ENCODE measurements at places on chromosomes 16 and 17.
A peak's percentile ranks its signal among the peaks of the same experiment; 100 is the strongest.

DNA sequence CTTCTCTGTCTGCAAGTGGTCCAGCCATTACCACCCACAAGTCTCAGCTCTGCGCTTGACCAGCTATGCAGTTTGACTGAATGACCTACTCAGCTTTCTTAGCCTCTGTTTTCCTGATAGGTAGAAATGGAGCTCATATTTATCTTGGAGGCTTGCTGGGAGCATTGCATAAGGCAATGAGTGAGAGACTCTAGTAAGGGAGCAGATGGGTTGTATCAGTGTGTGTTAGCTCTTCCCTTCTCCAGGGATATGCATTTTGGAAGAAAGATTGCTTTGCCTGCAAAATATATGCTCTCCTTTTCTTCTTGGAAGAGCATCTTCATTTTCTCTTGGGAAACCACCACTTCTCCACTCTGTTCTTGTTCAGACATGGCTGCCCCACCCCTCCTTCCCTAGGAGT is 26.1 kb downstream of the DHRS7C start:
- DNase-seq = no peak

DNA sequence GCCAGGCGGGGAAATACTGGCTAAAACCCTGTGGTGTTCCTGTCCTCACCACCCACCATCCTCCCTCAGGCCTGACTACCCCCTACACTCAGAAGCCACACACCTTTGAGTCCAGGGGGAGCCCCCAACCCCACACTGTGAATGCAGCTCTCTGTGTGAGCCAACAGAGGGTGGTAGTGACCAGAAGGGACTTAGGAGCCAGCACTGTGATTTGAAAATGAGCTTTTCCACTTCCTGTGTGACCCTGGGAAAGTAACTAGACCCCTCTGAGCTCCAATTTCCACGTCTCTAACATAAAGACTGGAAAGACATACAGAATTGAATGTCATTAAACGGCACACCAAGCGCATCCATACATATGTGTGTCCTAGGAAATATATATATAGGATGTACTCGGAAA is 58.7 kb downstream of the SDK2 start:
- no peak for DNase-seq

- DNase-seq = no peak
Measured at GRCh38 chr17:40028595-40028994, 13.4 kb downstream of the CSF3 start.

GRCh38 chr16:85390511-85391174 is 222.5 kb upstream of the GSE1 start:
- DNase-seq = peak; percentile 16

DNA sequence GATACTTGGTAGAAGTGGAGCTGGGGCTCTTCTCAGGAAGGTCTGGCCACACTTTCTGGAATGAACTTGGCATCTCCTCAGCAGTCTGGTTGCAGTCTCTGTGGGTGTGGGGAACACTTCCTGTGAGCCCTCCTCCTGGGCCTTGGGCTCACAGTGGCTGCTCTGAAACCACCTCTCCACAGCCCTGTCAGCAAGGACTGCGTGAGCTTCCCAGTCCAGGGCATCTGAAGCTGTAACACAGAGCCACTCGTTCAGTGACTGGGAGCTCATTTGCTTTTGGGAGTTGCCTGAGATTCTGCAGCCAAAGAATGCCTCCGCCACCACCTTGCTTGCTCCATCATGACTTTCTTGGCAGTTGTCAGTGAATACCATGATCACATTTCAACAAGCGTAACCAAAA is 60.0 kb downstream of the CLEC16A start:
- no peak for DNase-seq

DNA sequence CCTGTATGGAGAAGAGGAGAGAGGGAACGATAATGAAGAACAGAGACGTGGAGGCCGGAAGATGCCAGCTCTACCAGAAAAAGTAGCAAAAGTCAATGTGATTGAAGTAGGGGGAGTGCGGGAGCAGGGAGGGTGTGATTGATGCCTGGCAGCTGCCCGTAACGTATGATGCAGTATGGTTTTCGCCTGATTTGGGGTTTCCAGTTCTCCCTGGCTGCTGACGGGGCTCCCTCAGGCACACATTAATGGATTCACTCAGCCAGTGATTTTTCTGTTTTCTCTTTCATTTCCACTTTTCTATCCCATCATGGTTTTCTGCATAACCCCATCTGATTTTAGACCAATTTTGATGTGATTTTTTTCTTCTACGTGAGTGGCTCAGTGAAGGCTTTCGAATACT is 62.1 kb downstream of the PRKCA start:
- no peak for DNase-seq

DNA sequence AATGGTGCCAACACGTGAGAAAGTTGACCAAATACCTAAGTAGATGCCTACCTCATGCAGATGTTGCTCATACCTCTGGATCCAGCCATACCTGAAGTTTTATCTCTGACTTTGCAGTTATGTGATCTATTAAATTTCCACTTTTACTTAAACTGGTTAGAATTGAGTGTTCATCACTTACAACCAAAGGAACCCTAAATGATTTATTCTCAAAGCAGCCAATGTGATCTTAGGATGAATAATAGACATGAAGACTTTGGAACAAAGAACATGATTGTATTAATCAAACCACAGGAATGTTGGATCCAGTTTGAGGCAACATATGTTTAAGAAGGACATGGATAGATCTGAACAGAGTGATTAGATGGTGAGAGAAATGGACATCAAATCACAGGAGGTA is 68.7 kb downstream of the IRX6 start:
- no peak for DNase-seq

DNA sequence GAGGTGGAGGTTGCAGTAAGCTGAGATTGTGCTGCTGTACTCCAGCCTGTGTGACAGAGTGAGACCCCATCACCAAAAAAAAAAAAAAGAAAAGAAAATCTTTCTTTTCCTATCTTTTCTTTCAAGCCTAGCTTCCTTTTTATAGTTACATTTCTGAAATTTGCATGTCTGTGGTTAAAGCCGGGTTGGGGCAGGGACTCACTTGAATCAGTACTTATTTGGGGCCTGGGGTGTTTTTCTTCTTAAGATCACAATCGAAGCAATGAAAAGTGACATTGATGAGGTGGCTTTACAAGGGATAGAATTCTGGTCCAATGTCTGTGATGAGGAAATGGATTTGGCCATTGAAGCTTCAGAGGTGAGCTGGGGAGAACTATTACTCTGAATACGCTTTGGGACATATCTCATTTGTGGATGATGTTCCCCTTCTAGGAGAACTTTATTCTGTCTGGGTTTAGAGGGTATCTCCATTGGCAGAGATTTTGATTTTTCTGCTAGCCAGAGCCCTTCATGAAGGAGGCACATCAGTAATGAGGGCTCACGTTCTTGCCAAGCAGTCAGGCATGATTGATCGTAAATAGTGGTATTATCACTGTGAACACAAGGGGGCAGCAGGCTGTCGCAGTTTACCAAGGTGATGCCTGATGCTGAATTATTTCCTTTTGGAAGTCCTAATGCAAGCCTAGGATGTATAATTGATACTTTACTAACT is 14.3 kb downstream of the KPNB1 start:
- peak; percentile 74 for DNase-seq

DNA sequence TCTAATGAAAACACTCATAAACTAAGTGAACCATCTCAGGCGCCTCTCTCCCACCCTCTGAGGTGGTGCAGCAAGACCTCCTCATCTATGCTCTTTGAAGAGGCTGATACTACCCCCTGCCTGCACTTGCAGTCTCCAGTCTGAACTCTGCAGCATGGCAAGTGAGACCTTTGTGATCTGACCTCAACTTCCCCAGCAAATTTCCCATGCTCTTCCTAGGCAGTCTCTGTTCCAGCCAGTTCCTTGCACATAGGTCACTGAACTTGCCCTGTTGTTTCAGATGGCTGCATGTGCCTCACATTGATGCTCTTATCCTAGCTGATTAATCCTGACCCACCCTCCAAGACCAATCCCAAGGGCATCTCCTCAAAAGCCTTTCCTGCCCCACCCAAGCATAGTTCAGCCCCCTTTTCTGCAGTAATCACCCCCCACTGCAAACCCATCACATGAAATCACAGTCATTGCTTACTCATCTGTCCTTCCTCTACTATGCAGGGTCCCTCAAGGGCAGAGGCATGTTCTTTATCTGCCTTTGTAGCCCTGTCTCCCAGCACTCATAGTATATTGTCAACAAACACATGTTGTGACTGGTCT is 42.0 kb downstream of the TBX21 start:
- no peak for DNase-seq

DNA sequence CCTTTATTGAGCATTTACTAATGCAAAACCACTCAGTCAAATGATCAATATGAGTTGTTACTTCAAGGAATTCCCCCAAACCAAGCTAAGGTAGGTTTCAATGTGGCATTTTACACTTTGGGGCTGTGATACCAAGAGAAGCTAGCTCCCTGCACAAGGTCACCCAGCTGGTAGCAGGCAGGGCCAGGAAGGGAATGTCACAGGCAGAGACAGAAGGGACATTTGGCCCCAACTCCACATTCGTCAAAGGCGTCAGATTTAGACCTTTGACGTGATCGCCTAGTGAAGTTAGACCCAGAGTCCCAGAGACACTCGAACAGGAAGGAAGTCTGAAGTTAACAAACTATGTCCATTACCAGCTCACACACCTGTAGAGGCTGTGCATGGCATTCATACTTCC is 5.5 kb upstream of the SMG1 start:
- no peak for DNase-seq

- no peak for DNase-seq
Measured at GRCh38 chr16:8649829-8650554, 24.4 kb upstream of the ABAT start.

DNA sequence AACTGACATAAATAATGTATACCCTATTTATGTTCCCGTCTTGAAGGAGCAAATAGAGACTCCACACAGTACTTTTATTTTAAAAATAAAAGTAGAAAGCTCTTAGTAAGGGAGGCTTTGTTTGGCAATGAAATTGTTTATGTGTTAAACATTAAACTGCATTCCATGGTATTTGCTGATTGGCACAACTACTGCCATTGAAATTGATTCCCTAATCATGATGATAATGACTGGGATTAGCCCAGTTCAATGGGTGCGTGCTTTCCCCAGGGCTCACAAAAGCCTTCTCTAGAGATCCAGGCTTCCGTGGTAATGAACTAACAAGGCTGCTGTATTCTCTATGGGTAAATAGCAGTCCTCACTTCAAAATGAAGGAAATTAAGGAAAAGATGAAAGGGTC is 67.5 kb downstream of the GPRC5B start:
- no peak for DNase-seq

- DNase-seq = peak; percentile 82
Measured at GRCh38 chr17:10844621-10845387, 6.9 kb upstream of the PIRT start.

DNA sequence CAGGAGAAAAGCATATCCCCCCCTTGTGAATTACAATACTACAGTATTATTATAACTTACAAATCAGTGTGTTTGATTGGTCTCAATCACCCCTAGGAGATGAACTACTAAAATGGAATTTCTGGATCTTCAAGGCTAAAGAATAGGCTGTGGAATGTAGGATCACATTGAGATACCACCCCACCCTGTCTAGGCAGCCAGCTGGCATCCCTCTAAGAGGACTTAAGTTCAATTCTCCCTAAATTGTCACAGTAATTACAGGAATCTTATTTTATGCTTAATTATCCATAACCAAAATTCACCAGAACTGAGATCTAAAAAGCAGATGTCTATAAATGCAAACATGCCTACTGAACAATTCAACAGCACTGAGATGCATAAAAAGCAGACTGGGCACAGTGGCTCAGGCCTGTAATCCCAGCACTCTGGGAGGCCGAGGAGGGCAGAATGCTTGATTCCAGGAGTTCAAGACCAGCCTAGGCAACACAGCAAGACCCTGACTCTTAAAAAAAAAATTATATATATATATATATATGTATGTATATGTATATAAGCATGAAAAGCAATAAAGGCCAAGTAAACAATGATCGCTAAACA is 12.0 kb downstream of the AP1G1 start:
- DNase-seq = no peak

GRCh38 chr17:82935966-82936767 is 96.3 kb upstream of the ZNF750 start:
- peak; percentile 5 for DNase-seq

DNA sequence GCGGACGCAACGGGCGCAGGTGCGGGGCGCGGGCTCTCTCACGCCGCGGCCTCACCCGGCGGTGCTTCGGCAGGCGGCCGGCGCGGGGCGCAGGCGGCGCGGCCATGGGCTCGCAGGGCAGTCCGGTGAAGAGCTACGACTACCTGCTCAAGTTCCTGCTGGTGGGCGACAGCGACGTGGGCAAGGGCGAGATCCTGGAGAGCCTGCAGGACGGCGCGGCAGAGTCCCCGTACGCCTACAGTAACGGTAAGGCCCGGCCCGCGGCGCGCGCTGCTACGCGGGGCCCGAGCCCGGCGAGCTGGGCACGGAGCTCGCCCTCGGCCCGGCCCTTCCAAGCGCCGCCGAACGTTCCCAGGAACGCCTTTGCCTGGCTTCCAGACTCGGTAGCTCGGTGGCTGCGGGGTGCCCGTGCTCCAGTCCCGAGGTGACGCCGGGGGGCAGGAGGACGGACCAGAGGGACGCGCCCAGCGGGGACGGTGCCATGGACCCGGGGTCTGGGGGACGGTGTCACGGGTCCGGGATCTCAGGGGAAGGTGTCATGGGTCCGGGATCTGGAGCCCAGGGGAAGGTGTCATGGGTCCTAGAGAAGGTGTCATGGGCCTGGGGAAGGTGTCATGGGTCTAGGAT is 435 bp downstream of the RAB40C start:
- DNase-seq = no peak

DNA sequence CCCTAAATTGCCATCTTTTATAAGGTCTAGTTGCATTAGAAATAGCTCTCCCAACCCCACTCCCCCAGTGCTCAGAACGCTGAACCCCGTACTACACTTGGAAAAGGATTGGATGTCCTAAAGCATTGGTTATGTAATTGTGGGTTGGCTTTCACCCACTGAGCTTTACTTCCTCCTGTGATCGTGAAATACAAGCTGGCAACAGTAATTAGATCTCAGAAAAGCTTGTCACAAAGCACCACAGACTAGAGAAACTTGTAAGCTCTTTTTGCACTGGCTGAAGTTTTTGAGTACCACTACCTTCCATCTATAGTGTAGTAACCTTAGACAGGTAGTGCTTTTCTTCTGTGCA is 54.4 kb downstream of the SIAH1 start:
- DNase-seq = no peak

- no peak for DNase-seq
Measured at GRCh38 chr16:79867425-79867997, 267.0 kb upstream of the MAF start.

DNA sequence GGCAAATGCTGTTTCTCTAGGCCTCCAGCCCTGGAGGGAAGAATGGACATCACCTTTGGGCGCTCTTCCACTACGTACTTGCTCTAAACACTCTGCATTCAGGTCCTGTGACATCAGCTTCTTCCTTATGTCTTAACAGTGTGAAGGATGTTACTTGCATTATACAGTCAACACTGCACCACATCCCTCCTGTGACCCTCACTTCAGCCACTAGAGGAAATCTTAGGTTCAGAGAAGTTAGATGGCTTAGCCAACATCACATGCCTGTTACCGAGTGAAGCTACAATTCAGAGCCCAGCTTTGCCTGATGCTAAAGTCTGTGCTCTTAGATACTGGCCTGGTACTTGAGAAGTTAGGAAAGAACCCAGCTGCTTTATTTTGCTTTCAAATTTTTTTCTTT is 18.3 kb downstream of the UBFD1 start:
- DNase-seq = no peak
